ENCODE measurements at places on chromosomes 16 and 17.
A peak's percentile ranks its signal among the peaks of the same experiment; 100 is the strongest.

DNA sequence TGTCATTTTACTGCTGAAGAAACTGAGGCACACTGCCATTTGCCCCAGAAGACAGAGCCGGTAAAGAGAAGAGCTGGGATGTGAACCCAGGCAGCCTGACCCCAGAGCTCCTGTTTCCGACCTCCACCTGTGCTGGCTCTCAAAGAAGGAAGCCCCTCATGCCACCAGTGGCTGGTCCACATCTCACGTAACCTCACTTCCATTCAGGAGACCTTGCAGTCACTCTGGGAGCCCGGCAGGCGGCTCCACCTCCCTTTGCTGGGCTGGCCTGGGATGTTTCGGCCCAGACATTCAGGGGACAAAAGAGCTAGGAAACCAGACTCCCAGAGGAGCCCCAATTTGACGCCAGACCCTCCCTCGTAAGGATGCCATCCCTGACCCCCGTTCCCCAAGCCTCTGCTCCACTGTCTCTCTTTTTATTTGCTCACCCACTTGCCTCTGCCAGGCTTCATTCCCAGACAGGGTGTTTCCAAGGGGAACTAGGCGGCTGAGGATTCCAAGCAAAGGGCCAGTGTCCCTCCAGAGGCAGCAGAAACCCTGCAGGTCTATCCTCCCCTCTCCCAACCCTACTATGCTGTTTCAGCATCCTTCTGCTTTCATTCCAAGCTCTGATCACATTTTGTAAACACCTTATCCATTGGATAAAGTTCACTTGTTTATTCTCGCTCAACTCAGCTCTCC is 2.8 kb downstream of the TAF1C start:
- DNase-seq: no peak

DNA sequence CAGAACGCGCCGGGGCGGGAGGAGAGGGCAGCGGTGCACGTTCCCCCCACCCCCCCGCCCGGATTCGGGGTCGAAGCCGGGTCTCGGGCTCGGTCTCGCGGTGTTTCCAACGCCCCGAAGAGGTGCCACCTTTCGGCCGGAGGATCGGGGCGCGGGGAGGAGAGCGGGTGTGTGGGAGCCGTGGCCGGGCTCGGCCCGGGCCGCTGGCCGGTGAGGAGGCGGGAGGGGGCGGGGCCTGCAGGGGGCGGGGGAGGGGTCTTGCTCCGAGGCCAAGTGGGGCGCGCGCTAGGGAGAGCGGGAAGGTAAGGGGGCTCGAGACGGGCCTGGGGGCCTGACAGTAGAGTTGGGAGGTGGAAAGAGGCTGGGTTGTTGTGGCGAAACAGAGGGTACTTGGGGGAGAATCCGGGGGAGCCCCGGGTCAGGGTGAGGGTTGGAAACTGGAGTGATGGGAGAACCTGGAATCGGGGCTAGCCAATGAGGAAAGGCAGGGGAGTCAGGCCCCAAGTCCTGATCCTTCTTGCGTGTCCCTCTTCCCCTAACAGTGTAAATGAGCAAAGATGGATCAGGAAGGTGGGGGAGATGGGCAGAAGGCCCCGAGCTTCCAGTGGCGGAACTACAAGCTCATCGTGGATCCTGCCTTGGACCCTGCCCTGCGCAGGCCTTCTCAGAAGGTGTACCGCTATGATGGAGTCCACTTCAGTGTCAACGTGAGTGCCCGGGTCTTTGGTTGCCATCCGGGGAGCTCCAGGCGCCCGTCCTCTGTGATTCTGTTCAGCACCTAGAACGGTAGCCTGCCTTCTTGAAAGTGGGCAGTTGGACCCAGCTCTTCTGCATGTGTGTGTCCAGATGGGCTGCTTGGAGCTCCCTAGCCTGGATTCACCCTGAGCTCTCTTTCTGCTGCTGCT is 873 bp downstream of the SETD1A start:
- DNase-seq: peak; percentile 81

DNA sequence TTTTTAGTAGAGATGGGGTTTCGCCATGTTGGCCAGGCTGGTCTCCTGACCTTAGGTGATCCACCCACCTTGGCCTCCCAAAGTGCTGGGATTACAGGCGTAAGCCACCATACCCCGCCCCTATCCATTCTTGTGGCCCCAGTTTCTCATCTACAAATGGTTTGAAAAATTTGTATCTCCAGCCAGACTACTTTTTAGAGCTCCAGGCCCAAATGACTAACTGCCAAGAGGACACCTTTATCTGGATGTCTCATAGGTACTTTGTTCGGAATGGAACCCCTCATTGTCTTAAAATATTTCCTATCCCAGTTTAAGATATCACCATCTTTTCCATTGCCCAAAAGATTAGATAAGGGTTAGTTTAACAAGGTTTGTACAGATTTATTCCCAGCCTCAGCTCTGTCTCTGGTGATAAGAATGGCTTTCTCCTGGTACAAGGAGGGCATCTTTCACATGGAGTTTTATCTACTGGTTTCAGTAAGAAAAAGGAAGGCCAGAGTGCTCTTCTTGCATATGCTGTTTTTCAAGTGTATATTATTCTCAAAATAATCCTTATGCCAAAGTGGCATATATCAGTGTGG is 4.9 kb upstream of the CDC27 start:
- DNase-seq: no peak

DNA sequence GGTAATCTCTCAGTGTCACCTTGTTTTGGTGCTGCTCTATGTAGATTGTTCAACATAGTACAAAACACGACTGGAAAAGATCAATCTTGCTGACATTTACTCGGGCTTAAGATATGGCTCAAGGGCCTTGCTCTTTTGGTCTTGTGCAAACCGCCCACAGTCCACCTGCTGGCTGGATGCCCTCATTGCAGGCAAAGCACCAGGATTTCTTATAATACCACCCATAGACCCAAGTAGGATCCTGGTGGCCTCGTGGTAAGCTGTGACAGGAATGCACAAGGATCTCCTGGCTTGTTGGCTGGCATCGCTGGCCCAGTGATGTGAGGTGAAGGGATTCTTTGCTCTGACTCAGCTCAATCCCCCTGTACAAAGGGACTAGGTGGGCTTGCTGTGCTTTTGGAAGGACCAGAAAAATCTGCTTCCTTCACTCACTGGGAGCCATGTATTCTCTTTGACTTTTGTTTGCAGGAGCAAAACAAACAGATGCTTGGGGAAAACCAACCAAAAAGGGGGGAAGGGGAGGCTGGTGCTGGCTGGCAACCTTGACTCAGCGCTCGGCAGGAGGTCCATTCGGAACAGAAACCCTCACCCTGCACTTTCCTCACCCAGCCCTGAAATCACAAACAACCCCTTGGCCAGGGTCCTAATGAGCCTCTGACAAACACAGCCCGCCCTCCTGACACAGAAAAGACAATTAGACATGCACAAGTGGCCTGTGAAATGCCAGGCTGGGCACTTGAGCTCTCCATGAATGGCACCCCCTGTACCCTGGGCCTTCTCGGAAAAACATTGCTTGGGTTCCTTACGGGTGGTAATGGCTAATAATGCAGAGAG is 36.6 kb upstream of the MED9 start:
- DNase-seq: peak; percentile 16

GRCh38 chr17:49218941-49219913 is 8.7 kb downstream of the ABI3 start:
- no peak for DNase-seq

DNA sequence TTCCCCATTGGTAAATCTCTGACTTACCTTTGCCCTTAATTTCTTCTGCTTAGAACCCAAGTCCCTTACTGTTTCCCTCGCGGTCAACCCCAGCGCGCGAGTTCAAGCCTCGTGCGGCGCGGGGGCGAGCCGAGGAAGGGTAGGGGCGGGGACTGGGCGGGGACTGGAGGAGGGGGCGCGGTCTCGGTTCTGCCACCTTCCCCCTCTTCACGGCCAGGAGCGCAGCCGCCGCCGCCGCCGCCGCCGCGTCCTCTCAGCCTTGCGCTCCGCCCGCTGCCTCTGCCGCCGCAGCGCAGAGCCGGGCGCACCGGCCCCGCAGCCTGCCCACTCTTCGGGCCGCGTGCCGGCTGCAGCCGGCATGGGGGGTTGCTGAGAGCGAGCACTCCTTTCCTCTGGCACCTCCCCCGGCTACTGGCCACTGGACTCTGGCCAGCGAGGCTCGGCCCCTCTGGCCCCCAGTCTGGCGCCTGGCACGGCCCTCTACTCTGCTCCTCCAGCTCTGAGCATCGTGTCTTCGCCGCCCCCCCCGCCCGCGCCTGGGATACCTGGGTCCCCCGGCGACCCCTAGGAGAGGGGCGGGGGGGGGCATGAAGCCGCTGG is at the start of gene RAPGEFL1:
RAPGEFL1 (plus strand) TSS at position 196 of the 600 bp plus-strand sequence; CDS start at position 588, 392 bp downstream.
- DNase-seq: peak; percentile 79

GRCh38 chr16:84502075-84502474 is 2.4 kb downstream of the MEAK7 start:
- DNase-seq: no peak

GRCh38 chr16:67514382-67514828 is 14.2 kb upstream of the RIPOR1 start:
- peak; percentile 95 for DNase-seq

DNA sequence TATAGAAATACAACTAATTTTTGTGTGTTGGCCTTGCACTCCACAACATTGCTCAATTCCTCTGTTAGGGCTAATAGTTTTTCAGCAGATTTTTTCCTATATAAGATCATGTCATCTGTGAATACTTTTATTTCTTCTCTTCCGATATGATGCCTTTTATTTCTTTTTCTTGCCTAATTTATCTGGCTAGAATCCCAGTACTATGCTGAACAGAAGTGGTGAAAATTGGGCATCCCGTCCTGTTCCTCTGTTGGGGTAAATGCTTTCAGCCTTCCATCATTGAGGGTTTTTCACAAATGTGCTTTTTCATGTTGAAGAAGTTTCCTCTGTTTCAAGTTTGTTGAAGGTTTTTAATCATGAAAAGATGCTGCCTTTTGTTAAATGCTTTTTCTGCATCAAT is 22.7 kb upstream of the TNFRSF13B start:
- peak; percentile 62 for DNase-seq

DNA sequence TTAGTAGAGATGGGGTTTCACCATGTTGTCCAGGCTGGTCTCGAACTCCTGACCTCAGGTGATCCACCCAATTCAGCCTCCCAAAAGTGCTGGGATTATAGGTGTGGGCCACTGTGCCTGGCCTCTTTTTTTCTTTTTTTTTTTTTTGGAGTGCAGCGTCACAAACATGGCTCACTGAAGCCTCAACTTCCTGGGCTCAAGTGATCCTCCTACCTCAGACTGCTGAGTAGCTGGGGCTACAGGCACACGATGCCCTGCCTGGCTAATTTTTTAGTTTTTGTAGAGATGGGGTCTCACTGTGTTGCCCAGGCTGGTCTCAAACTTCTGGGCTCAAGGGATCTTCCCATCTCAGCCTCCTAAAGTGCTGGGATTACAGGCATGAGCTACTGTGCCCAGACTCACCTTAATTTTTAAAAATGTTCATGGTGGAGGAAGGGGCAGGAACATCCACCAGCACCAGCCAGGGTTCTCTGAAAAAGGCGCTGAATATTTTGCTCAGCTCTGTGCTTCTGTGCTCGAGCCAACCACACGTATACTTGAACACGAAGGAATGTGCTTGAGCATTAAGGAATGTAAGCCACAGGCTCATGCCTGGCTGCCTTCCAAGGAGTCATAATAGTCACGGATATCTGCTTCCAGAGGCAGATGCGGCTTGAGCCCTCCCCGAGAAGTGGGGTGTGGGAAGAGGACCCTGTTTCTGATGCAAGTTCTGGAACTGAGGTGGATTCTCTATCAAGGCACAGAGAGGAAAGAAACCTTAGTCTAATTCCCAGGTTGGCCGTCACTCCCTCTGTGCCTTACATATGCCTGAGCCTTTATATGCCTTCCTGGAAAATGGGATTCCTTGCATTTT is 65.5 kb upstream of the CREBBP start:
- peak; percentile 97 for DNase-seq

DNA sequence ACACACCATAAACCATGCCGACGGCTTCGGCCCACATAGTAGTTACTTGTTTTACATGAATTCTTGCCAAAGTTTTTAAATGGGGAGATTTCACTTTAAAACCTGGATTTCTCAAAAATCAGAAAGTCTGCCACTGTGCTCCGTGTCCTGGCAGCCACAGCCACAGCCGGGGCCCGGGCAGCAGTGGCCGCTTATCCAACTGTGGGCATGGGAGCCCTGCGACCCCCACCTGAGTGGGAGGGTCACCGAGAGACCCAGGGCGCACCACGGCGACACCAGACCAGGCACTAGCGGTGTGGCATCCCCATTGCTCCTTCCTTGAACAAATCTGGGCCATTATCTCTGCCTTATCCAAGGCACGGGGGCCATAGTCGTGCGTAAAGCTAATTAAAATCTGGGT is 30.0 kb downstream of the ZNF469 start:
- no peak for DNase-seq

- no peak for DNase-seq
Observed at GRCh38 chr16:78254841-78255240, 155.4 kb downstream of the WWOX start.

DNA sequence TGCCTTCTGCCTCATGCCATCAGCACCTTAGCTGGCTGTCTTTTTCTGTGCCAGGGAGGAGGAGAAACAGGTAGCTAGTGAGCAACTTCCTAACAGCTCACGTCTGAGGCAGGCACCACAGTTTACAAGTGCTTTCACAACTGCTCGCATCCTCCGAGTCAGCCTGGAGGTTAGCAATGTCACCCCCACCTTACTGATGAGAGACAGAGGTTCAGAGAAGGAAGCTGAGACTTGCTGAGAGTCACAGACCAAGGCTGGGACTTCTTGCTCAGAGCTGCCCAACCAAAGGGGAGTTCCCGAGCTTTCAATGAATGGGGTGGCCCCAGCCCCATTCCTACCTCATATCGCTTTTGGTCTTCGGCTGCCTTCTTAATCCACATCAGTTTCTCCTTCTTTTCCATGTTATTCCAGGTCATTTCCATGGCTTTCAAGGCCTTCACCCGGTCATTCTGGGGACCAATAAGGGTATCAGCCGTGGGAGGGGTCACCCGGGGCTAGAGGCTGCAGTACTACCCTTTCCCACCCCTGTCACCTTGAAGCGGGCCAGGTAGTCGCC is 9.6 kb downstream of the UBTF start:
- DNase-seq: no peak

DNA sequence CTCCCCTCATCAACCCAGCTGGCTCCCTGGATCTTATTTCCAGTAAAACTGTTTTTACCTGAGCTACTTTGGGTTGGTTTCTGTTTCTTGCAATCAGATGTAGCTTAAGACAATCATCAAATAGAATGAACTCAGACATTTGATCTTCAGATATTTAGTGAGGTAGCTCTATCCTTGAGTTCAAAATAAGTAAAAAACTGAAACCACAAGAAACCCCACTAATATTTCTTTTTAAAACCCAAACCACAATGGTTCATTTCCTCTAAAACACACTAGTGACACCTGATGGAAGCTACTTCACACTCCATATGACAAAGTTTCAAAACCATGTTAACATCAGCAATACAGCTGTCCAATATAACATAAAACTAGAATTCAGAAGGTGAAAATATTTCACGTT is 37.8 kb downstream of the CACNG1 start:
- no peak for DNase-seq

DNA sequence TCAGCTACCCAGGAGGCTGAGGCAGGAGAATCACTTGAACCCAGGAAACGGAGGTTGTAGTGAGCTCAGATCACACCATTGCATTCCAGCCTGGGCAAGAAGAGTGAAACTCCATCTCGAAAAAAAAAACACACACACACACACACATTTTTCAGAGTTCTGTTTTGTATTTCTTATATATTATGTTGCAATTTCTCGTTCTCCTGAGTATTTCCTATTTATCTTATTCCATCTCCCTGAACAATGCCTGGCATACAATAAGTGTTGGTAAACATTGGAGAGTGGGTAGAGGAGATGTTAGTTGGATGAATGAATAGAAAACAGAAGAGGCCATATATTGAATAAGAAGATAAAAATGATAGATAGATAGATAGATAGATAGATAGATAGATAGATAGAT is 167.8 kb upstream of the CDH5 start:
- DNase-seq: peak; percentile 56

GRCh38 chr17:16297367-16298139 is 55.7 kb downstream of the CENPV start:
- no peak for DNase-seq

GRCh38 chr16:50947826-50948225 is 203.2 kb downstream of the SALL1 start:
- no peak for DNase-seq
